ENCODE measurements at places on chromosomes 4 and X. TPM values are rescaled to one million over a fixed set of nuclear protein-coding genes. Genes with fewer than 3 reads are reported as not detected.
A peak's percentile ranks its signal among the peaks of the same experiment; 100 is the strongest.

DNA sequence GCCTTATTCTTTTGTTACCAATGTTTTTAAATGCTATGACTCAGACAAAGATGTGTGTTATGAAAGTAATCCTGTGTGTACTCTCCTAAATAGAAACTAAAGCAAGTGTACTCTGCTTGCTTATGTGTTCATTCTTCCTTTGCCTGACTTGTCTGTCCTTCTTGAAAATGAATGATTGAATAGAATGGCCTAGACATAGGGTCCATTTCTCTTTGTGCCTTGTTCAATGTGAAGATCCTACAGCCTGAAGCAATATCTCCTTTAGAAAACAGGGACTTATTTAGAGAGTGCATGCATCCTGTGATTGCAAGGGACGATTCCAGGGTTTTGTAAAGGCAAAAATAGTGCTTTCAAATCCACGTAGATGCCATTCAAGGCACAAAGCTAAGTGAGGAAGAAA is 343.6 kb upstream of the TACR3 start:
- no peak for DNase-seq
- no peak overlapping the region for H3K27ac ChIP-seq
- no peaks in the 10 kb centered on the region for H3K4me1 ChIP-seq
- no peaks in the 10 kb centered on the region for H3K27me3 ChIP-seq
- H3K4me3 ChIP-seq, result no peak overlapping the region

DNA sequence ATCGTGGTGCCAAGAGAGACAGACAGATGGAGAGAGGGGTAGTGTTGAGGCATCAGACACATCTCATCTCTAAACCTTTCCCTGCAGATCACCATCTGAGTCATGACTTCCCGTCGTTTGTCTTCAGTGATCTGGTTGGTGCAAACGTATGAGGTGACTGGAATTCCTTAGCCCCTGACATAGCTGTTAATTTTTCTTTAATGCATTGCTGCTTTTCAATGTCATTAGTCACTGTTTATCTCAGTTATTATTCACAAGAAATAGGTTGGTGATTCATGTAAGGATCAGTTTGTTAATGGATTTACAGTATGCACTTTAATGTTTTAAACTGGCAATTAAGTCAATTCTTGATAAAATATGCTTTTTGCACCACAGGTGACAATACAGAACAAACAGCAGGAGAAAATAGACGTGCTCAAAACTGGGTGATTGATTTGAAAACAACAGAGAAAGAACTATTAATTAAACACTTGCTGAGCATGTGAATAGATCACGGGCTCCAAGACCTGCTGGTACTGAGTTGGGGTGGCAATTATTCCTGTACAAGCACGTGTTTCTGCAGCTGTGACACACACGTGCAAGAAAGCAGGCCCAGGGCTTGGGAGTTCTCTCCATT is 1.3 kb upstream of the TMEM154 start:
- no peaks in the 10 kb centered on the region for H3K36me3 ChIP-seq
- peak overlapping the region; percentile 73 for H3K27ac ChIP-seq
- DNase-seq, result no peak
- H3K4me3 ChIP-seq, result peak overlapping the region; percentile 50
- peaks cover 19% of the 10 kb centered on the region for H3K27me3 ChIP-seq
- peaks cover 17% of the 10 kb centered on the region for H3K4me1 ChIP-seq

DNA sequence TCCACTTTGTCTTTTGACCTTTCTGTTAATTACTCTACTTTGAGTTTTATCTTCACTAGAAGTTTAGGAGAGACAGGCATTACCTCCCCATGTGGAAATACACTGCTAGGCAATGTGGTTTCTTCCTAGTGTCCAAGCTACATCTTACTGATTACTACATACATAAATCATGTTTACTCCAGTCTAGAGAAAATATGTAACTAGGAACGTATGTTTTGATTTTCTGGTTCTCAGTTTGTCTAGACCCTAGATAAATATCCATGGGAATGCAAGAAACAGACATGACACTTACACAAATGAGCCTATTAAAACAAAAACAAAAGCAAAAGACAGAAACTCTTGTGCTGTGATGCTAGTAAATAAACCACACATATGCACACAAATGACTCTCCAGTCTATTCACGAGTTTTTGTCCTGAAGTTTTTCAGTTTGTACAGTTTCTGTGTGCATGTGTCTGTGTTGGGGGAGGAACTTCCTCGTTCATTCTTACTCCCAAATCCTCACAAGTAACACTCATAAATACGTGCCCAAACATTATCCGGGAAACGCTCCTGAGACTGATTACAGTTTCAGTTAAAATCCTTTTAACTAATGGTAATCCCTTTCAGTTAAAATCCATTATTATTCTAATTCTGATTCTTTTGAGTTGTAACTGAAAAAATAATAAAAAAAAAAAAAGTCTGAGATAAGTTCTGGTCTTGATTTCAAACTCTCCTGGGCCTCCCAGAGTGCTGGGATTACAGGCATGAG is 283.5 kb upstream of the FTHL17 start:
- no peak overlapping the region for H3K27ac ChIP-seq
- peaks cover 3% of the 10 kb centered on the region for H3K27me3 ChIP-seq
- DNase-seq, result no peak
- no peaks in the 10 kb centered on the region for H3K36me3 ChIP-seq
- no peak overlapping the region for H3K4me3 ChIP-seq

DNA sequence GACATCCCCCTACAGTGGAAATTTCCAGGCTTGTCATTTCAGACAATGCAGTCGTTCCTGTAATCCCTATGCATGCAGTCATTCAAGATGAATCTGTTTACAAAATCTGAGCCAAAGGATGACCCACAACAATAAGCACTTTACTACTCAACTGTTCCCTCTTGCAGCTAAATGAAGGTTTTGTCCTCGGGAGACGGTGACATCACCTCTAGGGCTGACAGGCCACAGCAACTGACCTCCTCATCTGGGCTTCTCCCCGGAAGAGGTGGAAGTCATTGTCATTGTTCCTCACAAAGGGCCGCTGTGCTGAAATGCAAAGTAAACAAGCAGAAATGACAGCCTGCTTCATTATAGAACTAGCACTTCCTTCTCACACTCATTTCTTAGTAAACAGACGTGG is 29.2 kb downstream of the CLRN2 start:
- no peaks in the 10 kb centered on the region for H3K36me3 ChIP-seq

GRCh38 chrX:13647709-13648212 is 5.2 kb upstream of the TCEANC start:
- peak overlapping the region; percentile 89 for H3K27ac ChIP-seq
- DNase-seq, result no peak
- H3K36me3 ChIP-seq, result peaks cover 4% of the 10 kb centered on the region
- peak overlapping the region; percentile 57 for H3K4me3 ChIP-seq
- peaks cover 12% of the 10 kb centered on the region for H3K4me1 ChIP-seq
- H3K27me3 ChIP-seq, result no peaks in the 10 kb centered on the region

Gene PDE5A
- 23.9 TPM for total RNA-seq

GRCh38 chr4:100086766-100087431 is 103.4 kb downstream of the DDIT4L start:
- no peak for DNase-seq
- H3K27me3 ChIP-seq, result no peaks in the 10 kb centered on the region
- no peaks in the 10 kb centered on the region for H3K36me3 ChIP-seq
- H3K4me1 ChIP-seq, result no peaks in the 10 kb centered on the region
- H3K27ac ChIP-seq, result peak overlapping the region; percentile 1
- peak overlapping the region; percentile 10 for H3K4me3 ChIP-seq

Gene NXF2
- total RNA-seq, result not detected

DNA sequence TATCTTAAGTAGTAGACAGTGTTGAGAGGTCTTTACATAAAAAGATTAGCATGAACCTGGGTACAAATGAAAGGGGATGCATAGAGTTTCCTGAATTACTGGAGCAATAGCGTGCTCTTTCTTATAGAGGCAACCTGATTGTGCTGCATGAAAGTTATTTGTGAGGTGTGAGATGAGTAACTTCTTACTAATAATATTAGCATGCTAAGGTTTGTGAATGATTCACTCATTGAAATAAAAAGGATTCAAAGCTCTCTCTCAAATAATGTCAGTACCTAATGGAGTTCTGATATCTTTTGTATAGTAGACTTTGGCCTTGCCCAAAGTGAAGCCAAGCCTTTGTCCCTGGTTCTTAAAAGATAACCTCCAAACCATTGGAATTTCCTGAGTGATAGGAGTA is 131.0 kb upstream of the CXXC4 start:
- H3K4me3 ChIP-seq, result no peak overlapping the region
- H3K27me3 ChIP-seq, result no peaks in the 10 kb centered on the region
- H3K4me1 ChIP-seq, result no peaks in the 10 kb centered on the region
- H3K36me3 ChIP-seq, result no peaks in the 10 kb centered on the region
- no peak for DNase-seq

Gene TBC1D9
- 29.1 TPM for total RNA-seq

Gene GSX2
- total RNA-seq, result 5.6 TPM

DNA sequence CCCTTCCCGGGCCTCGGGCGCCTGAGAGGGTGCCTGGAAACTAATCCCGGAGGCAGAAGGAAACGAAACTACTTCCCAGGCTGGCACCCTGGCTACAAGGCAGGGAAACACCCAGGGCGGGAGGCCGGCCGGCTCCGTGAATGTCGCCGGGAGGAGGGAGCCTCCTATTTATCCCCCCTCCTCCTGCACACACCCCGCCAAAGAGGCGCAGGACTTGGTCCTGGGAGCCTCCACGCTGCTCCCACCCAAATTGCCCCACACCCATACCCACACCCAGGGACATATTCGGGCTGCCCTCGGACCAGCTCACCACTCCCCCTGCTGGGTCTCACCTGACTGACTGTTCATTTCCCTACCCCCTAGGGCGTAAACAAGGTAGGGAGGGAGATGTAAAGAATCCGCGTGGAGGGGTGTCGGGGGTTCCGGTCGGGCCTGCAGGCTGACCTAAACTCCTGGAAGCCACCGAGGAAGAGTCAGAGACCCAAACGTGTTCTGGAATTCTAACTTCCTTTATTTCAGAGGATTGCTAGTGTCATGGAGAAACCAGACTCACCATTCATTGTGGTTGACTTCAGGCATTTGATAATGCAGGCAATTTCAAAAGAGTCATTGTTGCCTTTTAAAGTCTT is at the start of gene BTC:
Gene BTC (minus strand): TSS at position 142 of the 629 bp plus-strand sequence. CDS start 198 bp downstream, outside the sequence.
- peak within 1 kb of the TSS; percentile 89 for H3K4me3 ChIP-seq
- peak; percentile 65 for DNase-seq
- H3K27me3 ChIP-seq, result peaks cover 58% of the 10 kb centered on the region
- no peaks in the 10 kb centered on the region for H3K4me1 ChIP-seq

DNA sequence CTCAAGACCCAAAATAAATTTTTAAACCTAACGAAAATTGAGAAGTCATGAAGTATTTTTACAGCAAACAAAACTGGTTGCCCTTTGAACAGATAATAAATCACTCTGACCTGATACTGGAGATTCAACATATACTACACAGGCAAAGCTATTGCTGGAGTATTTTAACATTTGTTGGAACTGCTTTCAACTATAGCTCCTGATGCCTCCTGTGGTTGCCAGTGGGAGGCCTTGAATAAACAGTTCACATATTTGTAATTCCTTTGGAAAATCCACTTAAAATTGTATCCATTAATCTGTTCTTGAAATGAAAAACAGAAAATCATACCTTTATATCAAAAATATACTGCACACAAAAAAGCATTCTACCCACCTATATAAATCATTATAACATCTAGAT is 605.1 kb downstream of the KCTD8 start:
- peaks cover 15% of the 10 kb centered on the region for H3K4me1 ChIP-seq
- no peak overlapping the region for H3K4me3 ChIP-seq
- H3K27me3 ChIP-seq, result no peaks in the 10 kb centered on the region
- no peaks in the 10 kb centered on the region for H3K36me3 ChIP-seq
- no peak overlapping the region for H3K27ac ChIP-seq
- DNase-seq, result no peak

GRCh38 chrX:138745196-138745595 is 33.7 kb upstream of the FGF13 start:
- no peak for DNase-seq
- H3K4me3 ChIP-seq, result no peak overlapping the region
- no peaks in the 10 kb centered on the region for H3K4me1 ChIP-seq
- peaks cover 3% of the 10 kb centered on the region for H3K27me3 ChIP-seq
- no peaks in the 10 kb centered on the region for H3K36me3 ChIP-seq
- no peak overlapping the region for H3K27ac ChIP-seq

GRCh38 chrX:68941385-68941952 is 112.6 kb downstream of the EFNB1 start:
- H3K27me3 ChIP-seq, result no peaks in the 10 kb centered on the region
- H3K4me1 ChIP-seq, result peaks cover 11% of the 10 kb centered on the region
- H3K36me3 ChIP-seq, result no peaks in the 10 kb centered on the region
- H3K4me3 ChIP-seq, result no peak overlapping the region
- DNase-seq, result peak; percentile 11

GRCh38 chr4:48589098-48589445 is 99.0 kb downstream of the ZAR1 start:
- DNase-seq, result no peak
- H3K27ac ChIP-seq, result no peak overlapping the region
- no peaks in the 10 kb centered on the region for H3K27me3 ChIP-seq
- H3K4me3 ChIP-seq, result no peak overlapping the region

Gene ANKRD50
- total RNA-seq, result 18.6 TPM

DNA sequence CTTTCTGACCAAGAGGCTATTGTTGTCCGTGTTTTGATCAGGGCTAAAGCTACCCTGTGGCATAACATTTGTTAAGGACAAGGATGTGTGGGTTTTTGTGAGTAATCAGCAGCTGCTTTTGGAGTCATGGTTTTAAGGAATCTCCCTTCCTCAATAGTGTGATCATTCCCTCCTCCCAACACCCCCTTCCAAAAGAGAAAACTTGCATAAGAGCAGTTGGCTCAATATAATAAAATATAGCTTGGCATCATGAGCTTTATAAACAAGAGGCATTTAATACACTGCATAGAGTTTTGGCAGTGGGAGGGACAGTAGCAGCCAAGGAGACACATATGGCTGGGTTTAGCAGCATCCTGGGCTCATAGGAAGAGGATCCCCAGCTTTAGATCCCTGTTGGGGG is 84.7 kb downstream of the NHS start:
- H3K4me3 ChIP-seq, result no peak overlapping the region
- H3K36me3 ChIP-seq, result no peaks in the 10 kb centered on the region
- H3K27ac ChIP-seq, result no peak overlapping the region

Gene ARHGAP10
- total RNA-seq, result 25.5 TPM

Gene PAGE1
- not detected for total RNA-seq

DNA sequence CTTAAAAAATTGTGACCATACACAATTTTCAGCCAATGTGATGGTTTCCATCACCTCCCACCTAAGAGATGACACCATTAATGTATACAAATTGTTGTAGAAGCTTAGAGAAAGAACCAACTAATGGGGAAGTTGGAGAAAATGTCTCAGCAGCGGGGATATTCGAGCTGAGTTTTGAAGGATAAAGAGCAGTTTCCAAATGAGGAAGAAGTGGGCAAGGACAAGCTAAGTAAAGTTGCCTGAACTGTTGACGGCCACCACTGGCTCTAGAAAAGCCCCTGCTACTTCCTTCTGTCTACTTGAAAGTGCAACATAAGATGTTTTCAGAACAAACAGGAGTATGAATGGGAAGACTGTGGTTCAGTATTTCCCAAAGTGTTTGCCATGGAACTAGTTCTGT is 92.0 kb downstream of the CHRNA9 start:
- H3K36me3 ChIP-seq, result peaks cover 36% of the 10 kb centered on the region
- H3K4me1 ChIP-seq, result no peaks in the 10 kb centered on the region
- H3K27ac ChIP-seq, result no peak overlapping the region
- no peak for DNase-seq
- no peak overlapping the region for H3K4me3 ChIP-seq

GRCh38 chrX:132180929-132181328 is 38.3 kb downstream of the RAP2C start:
- no peak overlapping the region for H3K4me3 ChIP-seq
- no peaks in the 10 kb centered on the region for H3K27me3 ChIP-seq
- peaks cover 10% of the 10 kb centered on the region for H3K4me1 ChIP-seq
- DNase-seq, result no peak
- H3K27ac ChIP-seq, result no peak overlapping the region

Gene NHS
- 27.8 TPM for total RNA-seq
